Calu3 (cell line): ENCODE measurements at places on chromosomes 6 and 20. TPM values are rescaled to one million over a fixed set of nuclear protein-coding genes. Genes with fewer than 3 reads are reported as not detected.

MAP7 gene
- 29.5 and 30.1 TPM in 2 replicates for total RNA-seq

TTK gene
- 29.6 and 36.2 TPM in 2 replicates for total RNA-seq

HLA-DQB2 gene
- 0.38 and 0.39 TPM in 2 replicates for total RNA-seq

GRCh38 chr6:24486065-24486464 lies 3.3 kb downstream of the GPLD1 start:
- DNase-seq: no peak

- DNase-seq: peak; percentile 61
Observed at GRCh38 chr20:41078329-41078728, 49.7 kb downstream of the TOP1 start.

DNA sequence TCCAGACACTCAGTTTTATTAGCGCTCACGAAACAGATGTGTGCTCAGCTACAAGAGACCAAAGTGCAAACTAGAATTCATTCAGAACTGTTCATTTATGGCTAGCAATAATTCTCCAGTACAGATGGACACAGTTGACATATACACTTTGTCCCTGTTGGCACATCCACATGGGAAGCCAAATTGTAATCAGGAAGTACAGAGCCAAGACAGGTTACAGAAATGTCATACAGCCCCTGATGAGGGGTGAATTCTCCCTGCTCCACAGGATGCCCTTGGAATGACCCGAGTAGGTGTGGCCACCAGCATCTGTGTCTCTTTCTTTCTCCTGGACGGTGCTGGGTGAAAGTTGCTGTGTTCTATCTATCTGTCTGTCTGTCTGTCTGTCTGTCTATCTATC lies 7.6 kb downstream of the DHX35 start:
- DNase-seq: no peak

GRCh38 chr6:162053084-162053483 lies 674.5 kb downstream of the PRKN start:
- DNase-seq: no peak

- peak; percentile 67 for DNase-seq
Observed at GRCh38 chr20:47610247-47610944, 108.7 kb downstream of the NCOA3 start.

DNA sequence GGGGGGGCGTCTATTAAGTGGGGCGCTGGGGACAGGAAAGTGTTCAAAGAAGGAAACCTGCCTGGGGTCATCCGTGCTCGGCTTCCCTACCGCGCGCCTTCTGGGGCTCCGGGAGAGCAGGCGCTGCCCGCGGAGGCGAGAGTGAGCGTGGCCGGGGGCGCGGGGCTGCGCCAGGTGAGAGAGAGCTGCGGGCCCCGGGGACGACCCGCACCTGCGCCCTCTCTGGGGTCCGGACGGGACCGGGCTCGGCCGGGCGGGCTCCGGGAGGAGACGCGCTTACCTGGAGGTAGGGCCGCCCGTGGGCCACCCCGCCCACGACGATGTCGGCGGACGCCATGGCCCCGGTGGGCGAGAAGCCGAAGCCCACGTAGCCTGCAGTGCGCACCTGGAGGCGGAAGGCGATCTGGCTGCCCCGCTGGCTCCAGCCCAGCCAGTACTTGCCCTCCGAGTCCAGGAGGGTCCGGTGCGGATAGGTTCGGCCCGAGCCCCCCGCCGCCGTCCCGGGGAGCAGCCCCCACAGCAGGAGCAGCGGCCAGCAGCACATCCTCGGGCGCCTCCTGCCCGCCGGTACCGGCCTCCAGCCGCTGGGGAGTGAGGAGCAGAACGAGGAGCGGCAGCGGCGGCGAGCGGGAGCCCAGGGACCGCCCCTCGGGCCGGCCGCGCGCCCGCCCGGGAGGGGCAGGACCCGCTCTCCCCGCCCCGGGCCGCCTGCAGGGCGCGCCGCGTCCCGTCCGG lies at the start of gene MOXD1:
Gene MOXD1 (minus strand): TSS at position 593 of the 735 bp plus-strand sequence. CDS start 49 bp downstream, at position 544.
- DNase-seq: peak; percentile 79

DYNLT2 gene
- total RNA-seq: 2.7 and 3.4 TPM in 2 replicates

RNF182 gene
- total RNA-seq: 1.1 and 1.6 TPM in 2 replicates

DNA sequence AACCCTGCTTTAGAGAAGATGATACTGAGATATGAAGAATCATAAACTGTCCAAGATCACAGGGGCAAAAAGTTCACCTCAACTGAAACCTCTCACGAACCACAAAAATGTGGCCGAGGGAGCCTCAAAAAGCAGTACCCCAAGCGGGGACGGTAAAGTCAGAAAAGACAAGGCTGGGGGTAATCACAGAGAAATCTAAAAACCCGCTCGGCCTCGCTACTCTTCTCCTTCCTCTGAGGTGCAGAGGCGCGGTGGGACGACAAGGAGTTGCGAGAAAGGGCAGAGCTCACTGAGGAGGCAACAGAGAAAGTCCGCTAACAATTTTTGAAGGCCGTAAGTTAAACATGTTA lies 356 bp upstream of the IRAK1BP1 start:
- DNase-seq: no peak

GRCh38 chr6:145532361-145532760 lies 203.0 kb downstream of the EPM2A start:
- DNase-seq: no peak

- DNase-seq: no peak
Observed at GRCh38 chr6:4372866-4373265, 237.5 kb upstream of the ECI2 start.

DNA sequence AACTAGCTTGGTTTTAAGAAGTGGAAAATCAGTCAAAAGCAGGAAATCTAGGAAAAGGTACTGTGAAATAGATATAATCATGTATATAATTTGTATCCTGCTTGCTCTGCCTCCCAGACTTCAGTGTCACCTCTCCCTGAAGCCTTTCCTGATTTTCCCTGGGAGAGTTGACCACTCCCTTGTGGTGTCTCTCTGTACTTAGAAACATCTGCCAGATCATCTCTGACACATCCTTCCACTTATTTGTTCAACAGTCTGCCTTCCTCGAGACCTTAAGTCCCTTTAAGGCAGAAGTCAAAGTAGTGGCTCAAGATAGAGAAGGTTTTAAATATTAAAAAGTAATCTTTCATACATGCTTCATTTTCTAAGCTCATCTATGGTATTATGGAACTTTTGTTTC lies 236.5 kb downstream of the CDKAL1 start:
- DNase-seq: no peak

EYS gene
- not detected in 2 replicates for total RNA-seq

- no peak for DNase-seq
Observed at GRCh38 chr6:145086197-145086596, 649.1 kb downstream of the EPM2A start.

DNA sequence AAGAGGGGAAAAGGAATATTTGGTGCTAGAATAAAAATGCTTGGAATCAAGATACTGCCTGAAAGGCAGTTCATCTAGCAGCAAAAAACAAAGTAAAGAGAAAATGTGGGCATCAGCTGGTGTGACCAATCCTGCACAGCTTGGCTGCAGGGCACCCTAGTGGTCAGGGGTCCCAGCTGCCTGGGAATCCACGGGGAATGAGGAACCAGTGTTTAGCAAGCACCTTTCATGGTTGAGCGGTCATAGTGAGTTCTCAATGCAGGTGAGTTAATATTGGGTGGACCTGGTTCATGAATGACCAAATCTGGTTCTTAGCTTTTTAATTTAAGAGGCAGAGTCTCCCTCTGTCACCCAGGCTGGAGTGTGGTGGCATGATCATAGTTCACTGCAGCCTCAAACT lies 53.3 kb downstream of the CAP2 start:
- no peak for DNase-seq

GRCh38 chr6:132661906-132662305 lies 2.9 kb upstream of the TAAR1 start:
- DNase-seq: no peak
